ENCODE measurements at places on chromosomes 4 and X.

DNA sequence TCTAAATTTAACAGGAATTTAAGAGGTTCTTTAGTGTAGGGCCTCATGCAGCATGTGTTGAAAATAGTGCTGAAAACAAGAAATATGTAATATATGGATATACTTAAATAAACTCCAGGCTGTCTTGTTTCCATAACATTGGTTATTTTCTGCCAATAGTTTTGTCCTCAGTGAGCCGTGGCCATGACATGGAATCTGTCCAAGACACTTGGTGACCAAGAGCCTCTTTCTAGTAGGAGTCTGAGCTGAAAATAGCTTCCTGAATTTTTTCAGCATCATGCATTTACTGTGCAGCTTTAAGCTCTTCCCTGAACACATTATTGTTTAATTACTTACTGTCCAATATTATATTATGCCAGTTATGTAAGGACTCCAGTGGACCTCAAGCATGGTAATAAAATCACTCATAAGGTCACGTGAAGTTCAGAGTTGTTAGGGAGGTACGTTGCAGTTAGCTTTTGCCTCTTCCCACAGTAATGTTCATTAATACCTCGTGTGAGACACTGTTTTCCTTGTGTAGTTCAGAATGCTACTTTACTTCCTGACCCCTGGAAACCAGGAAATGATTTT, 488.2 kb downstream of the GRID2 start:
- no peak for DNase-seq

DNA sequence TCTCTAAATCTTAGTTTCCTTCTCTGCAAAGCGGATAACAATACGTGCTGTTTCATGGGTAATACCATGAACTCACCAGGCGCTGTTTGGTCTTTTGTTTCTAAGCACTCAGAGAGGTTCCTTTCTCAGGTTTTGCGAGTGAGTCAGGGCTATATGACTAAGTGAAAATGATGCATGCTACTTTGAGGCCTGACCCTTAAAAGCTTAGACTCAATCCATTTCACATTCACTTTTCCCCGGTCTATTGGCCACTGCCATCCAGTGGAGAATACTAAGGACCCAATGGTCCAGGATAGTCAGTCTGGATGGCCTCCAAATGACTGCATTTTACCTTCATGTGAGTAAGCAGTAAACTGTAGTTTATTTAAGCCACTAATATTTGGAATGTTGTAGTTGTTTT, 400.8 kb upstream of the SLIT2 start:
- DNase-seq = peak; percentile 96

DNA sequence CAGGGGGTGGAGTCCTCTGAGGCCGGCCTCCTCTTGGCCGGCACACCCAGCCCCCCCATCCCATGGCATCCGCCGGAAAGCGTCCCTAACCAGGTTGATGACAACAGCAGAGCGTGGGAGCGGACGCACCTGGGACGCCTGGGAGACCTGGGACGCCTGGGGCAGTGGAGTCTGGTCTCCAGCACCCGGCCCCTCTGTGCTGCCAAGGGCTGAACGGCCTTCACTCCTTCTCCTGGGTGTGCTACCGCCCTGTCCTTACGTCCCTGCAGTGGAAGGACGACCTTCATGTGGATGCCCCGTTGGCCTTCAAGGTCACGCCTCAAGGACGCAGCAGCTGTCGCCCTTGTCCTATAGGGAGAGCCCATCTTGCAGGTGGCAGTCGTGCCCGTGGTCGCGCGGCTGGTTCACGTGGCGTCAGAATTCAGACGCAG, 26.9 kb downstream of the NKX1-1 start:
- no peak for DNase-seq

DNA sequence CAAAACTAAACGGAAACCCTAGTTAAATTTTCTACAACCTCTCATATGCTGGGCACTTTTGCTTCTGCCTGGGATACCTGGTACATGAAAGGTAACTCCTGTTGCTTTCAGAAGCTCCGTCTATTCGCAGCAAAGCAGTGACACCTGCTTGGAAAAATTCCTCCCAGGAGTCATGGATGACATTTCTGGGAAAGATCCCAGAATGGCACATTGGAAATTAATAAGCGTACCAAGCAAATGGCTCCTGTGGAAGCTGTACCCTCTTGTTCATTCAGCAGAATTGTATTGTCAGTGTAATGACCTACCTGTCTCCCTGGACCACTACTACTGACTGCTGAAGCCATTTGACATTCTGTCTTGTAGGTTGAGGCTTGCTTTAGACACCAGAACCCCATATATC, 349.7 kb upstream of the NOCT start:
- no peak for DNase-seq

DNA sequence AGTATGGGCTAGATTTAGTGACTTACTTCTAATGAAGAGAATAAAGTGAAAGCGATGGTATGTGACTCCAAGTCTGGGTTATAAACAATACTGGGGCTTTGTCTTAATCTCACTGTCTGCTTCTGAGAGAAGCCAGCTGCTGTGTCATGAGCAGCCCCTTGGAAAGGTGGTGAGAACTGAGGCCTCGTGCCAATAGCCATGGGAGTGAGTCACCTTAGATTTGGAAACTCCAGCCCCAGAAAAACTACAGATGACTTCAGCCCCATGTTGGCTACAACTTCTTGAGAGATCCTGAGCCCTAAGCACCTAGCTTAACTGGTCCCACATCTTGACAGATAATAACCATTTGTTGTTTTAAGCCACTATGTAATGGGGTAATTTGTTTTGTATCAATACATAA, 77.6 kb downstream of the CWH43 start:
- no peak for DNase-seq

DNA sequence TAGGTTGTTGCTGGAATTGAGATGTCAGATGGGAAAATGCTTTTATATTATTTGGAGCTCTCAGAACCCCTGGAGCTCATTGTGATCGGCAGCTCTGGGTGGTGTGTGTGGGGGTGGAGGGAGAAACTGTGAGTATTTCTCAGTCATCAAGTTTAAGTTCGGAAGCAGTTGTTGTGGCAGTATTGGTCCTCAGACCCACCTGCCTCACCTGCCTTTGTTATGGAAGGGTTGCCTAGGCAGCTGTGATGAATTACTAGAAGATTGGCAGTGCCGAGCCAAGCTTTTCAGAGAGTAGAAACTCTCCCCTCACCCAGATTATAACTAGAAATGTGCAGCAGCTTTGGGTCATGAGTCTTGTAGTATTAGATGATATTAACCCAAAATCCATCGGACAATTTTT, 9.5 kb downstream of the IGSF1 start:
- DNase-seq = no peak

GRCh38 chr4:1632109-1633104, 51.7 kb downstream of the FAM53A start:
- no peak for DNase-seq
